SK-MEL-5 (cell line): ENCODE measurements at places on chromosomes 3 and 15. TPM values are rescaled to one million over a fixed set of nuclear protein-coding genes. Genes with fewer than 3 reads are reported as not detected.

The CHCHD6 gene
- 104 and 106 TPM in 2 replicates for total RNA-seq

The TGM5 gene
- 0.13 and 0.21 TPM in 2 replicates for total RNA-seq

The NCKIPSD gene
- total RNA-seq: 15.9 and 16.6 TPM in 2 replicates

The EHHADH gene
- total RNA-seq: 9.5 and 12.1 TPM in 2 replicates

The TRIM69 gene
- 10.9 and 13.5 TPM in 2 replicates for total RNA-seq

GRCh38 chr3:58117561-58118181 is 93.1 kb downstream of the DNASE1L3 start:
- no peak for DNase-seq

DNA sequence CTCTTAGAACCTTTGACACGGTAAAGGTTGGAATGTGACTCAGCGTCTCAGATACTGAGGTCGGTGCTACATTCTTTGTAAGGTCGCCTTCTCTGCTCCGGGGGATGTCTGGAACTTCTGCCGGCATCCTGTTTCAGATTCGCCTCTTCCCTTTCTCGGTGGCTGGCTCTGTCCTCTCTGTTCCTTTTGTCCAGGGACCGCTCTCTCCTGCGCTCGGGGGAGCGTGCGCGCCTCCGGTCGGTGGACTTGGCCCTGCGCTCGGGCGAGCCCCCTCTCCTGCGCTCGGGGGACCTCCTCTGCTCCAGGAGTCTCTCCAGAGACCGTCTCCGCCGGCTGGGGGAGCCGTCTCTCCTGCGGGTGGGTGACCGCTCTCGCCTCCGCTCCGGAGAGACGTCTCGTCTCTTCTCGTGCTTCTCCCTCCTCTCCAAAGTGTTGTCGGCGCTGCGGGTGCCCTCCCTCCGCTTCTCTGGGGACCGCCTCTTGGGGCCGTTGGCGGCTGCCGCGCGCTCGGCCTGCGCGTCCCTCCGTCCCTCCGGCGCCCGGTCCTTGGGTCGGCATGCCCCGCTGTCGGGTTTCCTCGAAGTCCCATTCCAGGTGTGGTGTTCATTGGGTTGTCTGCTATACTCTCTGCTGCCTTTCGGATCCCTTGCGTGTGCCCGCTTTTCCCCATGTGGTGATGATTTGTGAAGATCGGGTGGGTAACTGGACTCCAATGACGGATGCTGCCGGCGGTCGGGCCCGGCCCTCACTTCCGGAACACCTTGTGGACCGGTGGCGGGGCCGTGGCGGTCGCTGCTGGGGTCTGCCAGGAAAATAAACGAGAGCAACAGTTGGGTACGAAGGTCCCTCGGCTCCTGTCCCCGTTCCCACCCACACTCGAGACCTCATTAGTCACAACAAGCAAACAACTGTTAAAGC is 668.8 kb upstream of the ADAMTS9 start:
- no peak for DNase-seq

- no peak for DNase-seq
These were observed 21.0 kb downstream of the LSM3 start for GRCh38 chr3:14199641-14200040.

GRCh38 chr3:185351396-185351795 is 11.5 kb upstream of the MAP3K13 start:
- DNase-seq: no peak

DNA sequence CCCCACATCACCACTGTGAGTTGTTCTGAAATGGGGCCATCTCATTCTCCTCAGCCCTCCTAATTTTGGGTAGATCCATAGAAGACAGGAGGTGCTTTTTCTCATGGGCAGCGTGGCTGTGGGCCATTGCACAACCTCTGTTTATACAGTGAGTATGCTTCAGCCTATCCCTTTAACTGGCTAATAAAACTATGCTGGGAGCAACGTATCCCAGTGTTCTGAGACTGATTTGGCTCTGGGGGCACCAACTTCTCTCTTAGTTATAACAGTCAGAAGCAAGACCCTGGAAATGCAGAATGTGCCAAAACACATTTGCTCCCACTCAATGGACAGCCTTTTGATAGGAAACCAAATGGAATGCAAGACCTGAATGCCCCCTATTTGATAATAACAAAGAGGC is 97.1 kb upstream of the ICE2 start:
- DNase-seq: no peak

DNA sequence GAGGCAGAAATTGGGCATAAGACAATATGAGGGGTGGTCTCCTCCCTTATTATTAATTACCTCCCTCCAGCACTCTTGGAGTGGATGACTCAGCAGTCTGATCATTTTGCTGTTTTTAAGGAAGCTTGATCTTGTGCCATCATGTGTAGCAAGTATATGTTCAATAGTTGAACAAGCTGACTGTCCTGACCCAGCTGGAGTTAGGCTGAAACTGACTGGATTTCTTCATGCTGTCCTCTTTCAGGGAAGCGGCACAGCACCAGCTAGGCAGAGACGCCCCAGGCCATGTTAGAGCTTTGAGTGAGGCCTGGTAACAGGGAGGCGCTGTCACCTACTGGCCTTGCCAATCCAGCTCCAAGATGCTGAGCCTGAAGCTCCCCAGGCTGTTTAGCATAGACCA is 54.4 kb upstream of the KIF23 start:
- no peak for DNase-seq
